ENCODE measurements at places on chromosomes 6 and 20. TPM values are rescaled to one million over a fixed set of nuclear protein-coding genes. Genes with fewer than 3 reads are reported as not detected.

- no peaks in the 10 kb centered on the region for H3K4me1 ChIP-seq
- H3K36me3 ChIP-seq, result no peaks in the 10 kb centered on the region
- no peak overlapping the region for H3K27ac ChIP-seq
- H3K27me3 ChIP-seq, result peaks cover 2% of the 10 kb centered on the region
- no peak overlapping the region for H3K4me3 ChIP-seq
- no peak for ATAC-seq
Observed at GRCh38 chr20:13928901-13929300, 61.5 kb downstream of the SEL1L2 start.

The ADIG gene
- total RNA-seq, result not detected

DNA sequence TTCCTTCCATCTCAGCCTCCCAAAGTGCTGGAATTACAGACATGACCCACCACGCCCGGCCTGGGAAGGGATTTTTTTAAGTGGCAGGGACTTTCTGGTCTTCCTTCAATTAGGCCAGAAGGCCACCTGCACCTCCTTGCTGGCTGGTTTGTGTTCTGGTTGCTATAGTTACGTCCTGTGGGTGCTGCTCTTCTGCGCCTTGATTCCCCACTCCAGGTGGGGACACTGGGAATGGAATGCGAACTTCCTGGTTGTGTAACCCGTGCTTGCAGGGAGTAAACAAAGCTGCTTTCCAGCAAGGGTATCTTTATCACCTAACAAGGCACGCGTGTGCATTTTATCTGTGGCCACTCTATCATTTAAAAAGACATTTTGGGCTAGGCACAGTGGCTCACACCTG lies 117.7 kb downstream of the PLEKHG1 start:
- ATAC-seq, result no peak
- H3K36me3 ChIP-seq, result no peaks in the 10 kb centered on the region
- peaks cover 3% of the 10 kb centered on the region for H3K27me3 ChIP-seq

- H3K4me1 ChIP-seq, result no peaks in the 10 kb centered on the region
- H3K27me3 ChIP-seq, result no peaks in the 10 kb centered on the region
- H3K4me3 ChIP-seq, result no peak overlapping the region
- H3K36me3 ChIP-seq, result no peaks in the 10 kb centered on the region
Observed at GRCh38 chr6:158220786-158221442, 52.8 kb downstream of the GTF2H5 start.

The EMILIN3 gene
- total RNA-seq, result not detected

DNA sequence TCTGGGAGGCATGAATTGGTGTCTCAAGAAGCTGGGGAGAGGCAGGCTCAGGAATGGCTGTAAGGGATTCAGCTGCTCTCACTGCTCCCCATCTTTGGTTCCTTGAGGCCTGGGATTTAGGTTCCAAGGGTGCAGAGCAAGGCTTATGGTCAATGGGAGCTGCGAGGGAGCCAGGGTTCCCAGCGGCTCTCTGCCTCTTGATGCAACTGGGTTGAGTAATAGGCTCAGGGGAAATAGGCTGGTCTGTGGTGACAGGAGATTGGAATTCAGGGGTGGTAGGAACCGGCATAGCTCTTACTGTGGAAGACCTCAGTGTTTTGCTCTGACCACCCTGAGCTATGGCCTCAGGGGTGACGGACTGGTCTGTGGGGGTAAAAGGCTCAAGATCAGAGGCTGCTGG lies 13.0 kb upstream of the NRM start:
- no peak for ATAC-seq
- no peaks in the 10 kb centered on the region for H3K27me3 ChIP-seq
- peaks cover 7% of the 10 kb centered on the region for H3K4me1 ChIP-seq
- peaks cover 95% of the 10 kb centered on the region for H3K36me3 ChIP-seq
- no peak overlapping the region for H3K4me3 ChIP-seq

- H3K27ac ChIP-seq, result no peak overlapping the region
- peaks cover 10% of the 10 kb centered on the region for H3K36me3 ChIP-seq
- no peak overlapping the region for H3K4me3 ChIP-seq
Observed at GRCh38 chr6:150600010-150600300, 270 bp downstream of the PLEKHG1 start.

GRCh38 chr6:154301839-154302752 lies 54.5 kb downstream of the IPCEF1 start:
- no peak overlapping the region for H3K4me3 ChIP-seq
- H3K27ac ChIP-seq, result no peak overlapping the region
- no peaks in the 10 kb centered on the region for H3K36me3 ChIP-seq
- peaks cover 4% of the 10 kb centered on the region for H3K4me1 ChIP-seq
- ATAC-seq, result peak; percentile 92

DNA sequence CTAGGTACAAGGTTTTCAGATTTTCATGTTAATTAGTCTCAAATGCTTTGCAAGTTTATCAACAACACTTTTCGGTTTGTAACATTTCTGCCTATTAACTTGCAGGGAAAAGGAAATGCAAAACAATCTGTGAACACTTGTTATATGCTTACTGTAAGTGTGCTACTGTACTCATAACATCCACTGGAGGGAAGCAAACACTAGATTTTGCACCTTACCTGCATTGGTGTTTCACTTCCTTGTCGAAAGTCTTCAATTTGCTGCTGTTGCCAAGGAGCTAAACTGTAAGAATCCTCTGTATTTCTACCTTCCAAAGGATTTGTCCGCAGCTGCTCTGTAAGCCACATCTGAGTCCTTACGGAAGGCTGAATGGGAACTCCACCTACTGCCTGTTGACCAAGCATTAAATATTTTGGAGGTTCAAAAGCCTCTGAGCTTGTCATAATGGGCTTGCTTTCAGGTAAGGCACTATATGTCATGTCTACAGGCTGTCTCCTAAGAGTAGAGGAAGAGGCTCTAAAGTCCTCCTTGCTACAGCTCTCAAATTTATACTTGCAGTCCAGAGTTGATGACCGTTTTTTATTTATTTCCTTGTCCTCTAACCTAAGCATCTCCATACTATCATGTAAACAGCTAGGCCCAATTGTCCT lies 17.3 kb downstream of the PLN start:
- peaks cover 21% of the 10 kb centered on the region for H3K4me1 ChIP-seq
- H3K27me3 ChIP-seq, result no peaks in the 10 kb centered on the region
- H3K27ac ChIP-seq, result peak overlapping the region; percentile 37
- peak; percentile 75 for ATAC-seq
- H3K36me3 ChIP-seq, result peaks cover 25% of the 10 kb centered on the region

GRCh38 chr6:53734473-53735299 lies 60.1 kb upstream of the LRRC1 start:
- H3K4me1 ChIP-seq, result peaks cover 13% of the 10 kb centered on the region
- no peak overlapping the region for H3K27ac ChIP-seq
- ATAC-seq, result peak; percentile 76
- no peaks in the 10 kb centered on the region for H3K27me3 ChIP-seq
- H3K4me3 ChIP-seq, result peak overlapping the region; percentile 22

- no peaks in the 10 kb centered on the region for H3K36me3 ChIP-seq
- H3K4me1 ChIP-seq, result peaks cover 4% of the 10 kb centered on the region
- H3K27ac ChIP-seq, result no peak overlapping the region
- no peak for ATAC-seq
- H3K27me3 ChIP-seq, result peaks cover 2% of the 10 kb centered on the region
Observed at GRCh38 chr6:16776394-16777017, 15.2 kb upstream of the ATXN1 start.

The PRL gene
- total RNA-seq, result not detected

- H3K27ac ChIP-seq, result no peak overlapping the region
- H3K4me3 ChIP-seq, result no peak overlapping the region
- ATAC-seq, result no peak
- H3K36me3 ChIP-seq, result no peaks in the 10 kb centered on the region
Observed at GRCh38 chr6:142408409-142408808, 106.6 kb downstream of the ADGRG6 start.

DNA sequence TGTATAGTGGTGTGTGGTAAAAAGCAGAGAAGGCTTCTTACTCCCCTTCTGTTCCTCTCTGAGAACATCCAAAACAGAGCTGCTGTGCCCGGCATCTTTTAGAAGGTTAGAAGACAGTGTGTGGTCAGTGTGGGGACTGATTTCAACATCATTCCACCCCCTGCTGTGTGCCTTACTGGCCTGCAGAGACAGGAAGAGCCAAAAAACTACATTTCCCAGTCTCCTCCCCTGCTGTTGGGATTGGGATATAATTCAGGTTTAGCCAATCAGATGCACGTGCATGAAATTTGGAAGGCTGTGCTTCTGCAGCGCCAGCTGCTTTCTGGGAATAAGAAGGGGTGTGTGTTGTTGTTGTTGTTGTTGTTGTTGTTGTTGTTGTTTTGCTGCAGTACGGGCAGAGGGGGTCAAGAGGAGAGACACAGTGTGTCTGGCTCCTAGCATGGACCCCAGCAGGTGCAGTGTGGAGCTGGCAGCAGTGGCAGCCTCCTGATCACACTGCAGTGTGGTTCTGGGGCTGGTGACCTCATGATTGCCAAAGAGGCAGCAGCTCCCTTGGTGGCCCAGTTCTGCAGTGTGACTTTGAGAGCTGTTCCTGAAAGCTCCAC lies 74.7 kb downstream of the MRPL14 start:
- H3K4me1 ChIP-seq, result peaks cover 4% of the 10 kb centered on the region
- peaks cover 4% of the 10 kb centered on the region for H3K27me3 ChIP-seq
- no peak overlapping the region for H3K27ac ChIP-seq

- no peaks in the 10 kb centered on the region for H3K4me1 ChIP-seq
- ATAC-seq, result no peak
- H3K4me3 ChIP-seq, result no peak overlapping the region
Observed at GRCh38 chr6:39754514-39755115, 29.4 kb upstream of the KIF6 start.

DNA sequence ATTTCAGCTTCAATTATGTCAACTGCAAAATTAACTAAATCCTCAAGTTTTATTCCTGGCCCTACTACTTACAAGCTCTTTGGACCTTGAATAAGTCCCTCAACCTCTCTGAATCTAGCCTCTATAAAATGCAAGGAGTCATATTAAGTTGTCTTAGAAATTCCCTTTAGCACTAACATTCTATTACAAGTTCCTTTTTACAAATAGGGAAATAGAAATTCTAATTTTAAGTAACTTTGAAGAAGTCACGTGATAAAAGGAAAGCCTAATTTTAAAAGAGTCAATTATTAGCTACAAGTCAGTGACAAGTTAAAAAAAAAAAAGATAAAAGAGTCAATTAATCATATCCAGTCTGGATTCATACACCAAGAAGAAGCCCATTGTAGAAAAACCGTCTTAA lies 24.6 kb upstream of the GTF3C6 start:
- H3K36me3 ChIP-seq, result no peaks in the 10 kb centered on the region
- H3K27ac ChIP-seq, result no peak overlapping the region
- no peaks in the 10 kb centered on the region for H3K4me1 ChIP-seq
- no peaks in the 10 kb centered on the region for H3K27me3 ChIP-seq
- no peak overlapping the region for H3K4me3 ChIP-seq

DNA sequence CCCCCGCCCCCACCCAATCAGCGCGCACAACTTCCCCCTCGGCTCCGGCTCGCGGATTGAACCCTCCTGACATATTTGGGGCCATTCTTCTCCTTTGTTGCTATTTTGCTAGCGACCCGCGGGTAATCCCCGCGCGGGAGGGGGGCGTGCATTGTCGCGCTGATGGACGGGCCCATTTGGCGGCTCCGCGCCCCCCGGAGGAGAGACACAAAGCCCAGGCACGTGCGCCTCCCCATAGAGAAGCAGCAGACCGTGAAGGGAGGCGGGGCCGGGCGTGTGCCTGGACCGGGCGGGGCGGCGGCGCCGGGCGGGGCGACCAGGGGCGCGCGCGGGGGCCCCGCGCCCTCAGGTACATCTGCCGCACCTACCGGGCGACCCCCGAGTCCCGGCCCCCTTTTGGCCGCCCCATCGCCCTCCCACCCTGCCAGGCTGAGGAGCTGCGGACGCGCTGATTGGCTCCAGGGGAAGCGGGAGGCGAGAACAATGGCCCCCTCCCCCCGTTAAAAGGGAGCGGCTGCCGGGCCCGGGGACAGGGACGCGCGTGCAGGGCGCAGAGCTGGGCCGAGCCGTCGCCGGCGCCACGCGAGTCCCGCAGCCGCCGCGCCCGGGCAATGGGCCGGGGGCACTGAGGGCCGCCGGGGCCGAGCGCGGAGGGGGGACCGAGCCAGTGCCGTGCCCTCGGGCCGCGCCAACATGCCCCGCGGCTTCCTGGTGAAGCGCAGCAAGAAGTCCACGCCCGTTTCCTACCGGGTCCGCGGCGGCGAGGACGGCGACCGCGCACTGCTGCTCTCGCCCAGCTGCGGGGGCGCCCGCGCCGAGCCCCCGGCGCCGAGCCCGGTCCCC lies at the start of gene INSM1:
INSM1 (plus strand) TSS at position 530 of the 843 bp plus-strand sequence; CDS start at position 694, 164 bp downstream.
- H3K4me3 ChIP-seq, result peak within 1 kb of the TSS; percentile 71
- H3K4me1 ChIP-seq, result peaks cover 4% of the 10 kb centered on the region
- peaks cover 56% of the 10 kb centered on the region for H3K27me3 ChIP-seq
- peak; percentile 15 for ATAC-seq
- peaks cover 13% of the 10 kb centered on the region for H3K36me3 ChIP-seq

- no peak overlapping the region for H3K4me3 ChIP-seq
- no peaks in the 10 kb centered on the region for H3K27me3 ChIP-seq
- peak; percentile 74 for ATAC-seq
- peaks cover 5% of the 10 kb centered on the region for H3K4me1 ChIP-seq
Observed at GRCh38 chr6:45965007-45965406, 50.7 kb downstream of the CLIC5 start.

GRCh38 chr6:11097476-11097875 lies 3.8 kb downstream of the SMIM13 start:
- H3K27me3 ChIP-seq, result no peaks in the 10 kb centered on the region
- H3K36me3 ChIP-seq, result peaks cover 27% of the 10 kb centered on the region
- H3K4me3 ChIP-seq, result no peak overlapping the region
- no peak overlapping the region for H3K27ac ChIP-seq

- H3K27me3 ChIP-seq, result no peaks in the 10 kb centered on the region
- peaks cover 30% of the 10 kb centered on the region for H3K4me1 ChIP-seq
- ATAC-seq, result no peak
Observed at GRCh38 chr6:15366003-15366535, 120.2 kb downstream of the JARID2 start.

DNA sequence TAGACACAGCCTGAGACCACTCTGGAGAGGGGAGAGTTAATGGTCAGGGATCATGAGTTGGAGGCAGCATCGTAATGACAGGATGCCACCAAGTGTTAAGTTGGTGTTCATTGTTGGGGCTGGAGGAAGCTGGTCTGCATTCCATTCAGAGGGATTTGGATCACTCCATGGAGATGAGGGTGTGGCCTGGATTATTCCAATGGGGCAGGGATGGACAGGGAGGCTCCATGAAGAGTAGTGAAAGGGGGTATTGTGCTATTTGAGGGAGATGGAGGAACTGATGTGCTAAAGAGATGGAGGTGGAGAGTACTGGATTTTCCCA lies 1.1 kb downstream of the SAPCD1 start:
- H3K27me3 ChIP-seq, result no peaks in the 10 kb centered on the region
- H3K36me3 ChIP-seq, result peaks cover 41% of the 10 kb centered on the region
- H3K4me3 ChIP-seq, result no peak overlapping the region
- H3K4me1 ChIP-seq, result peaks cover 6% of the 10 kb centered on the region
- peak overlapping the region; percentile 9 for H3K27ac ChIP-seq

DNA sequence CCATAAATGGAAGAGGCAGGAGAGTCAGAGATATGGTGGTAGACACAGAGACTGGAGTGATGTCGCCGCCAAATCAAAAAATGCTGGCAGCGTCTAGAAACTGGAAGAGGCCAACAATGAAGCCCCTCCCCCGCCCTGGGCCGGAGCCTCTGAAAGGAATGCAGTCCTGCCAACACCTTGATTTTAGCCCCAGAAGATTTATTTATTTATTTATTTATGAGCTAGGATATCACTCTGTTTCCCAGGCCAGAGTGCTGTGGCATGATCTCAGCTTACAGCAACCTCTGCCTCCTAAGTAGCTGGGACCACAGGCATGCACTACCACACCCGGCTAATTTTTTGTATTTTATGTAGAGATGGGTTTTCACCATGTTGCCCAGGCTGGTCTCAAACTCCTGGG lies 82.6 kb upstream of the CCDC167 start:
- H3K27ac ChIP-seq, result no peak overlapping the region
- no peaks in the 10 kb centered on the region for H3K36me3 ChIP-seq
- H3K4me3 ChIP-seq, result no peak overlapping the region
- no peaks in the 10 kb centered on the region for H3K4me1 ChIP-seq

The BAG2 gene
- 9.5 TPM for total RNA-seq

GRCh38 chr6:89079511-89080234 lies 878 bp upstream of the PNRC1 start:
- H3K36me3 ChIP-seq, result peaks cover 41% of the 10 kb centered on the region
- H3K27me3 ChIP-seq, result no peaks in the 10 kb centered on the region
- peak overlapping the region; percentile 100 for H3K4me3 ChIP-seq
- ATAC-seq, result peak; percentile 20
- H3K27ac ChIP-seq, result peak overlapping the region; percentile 86
- peaks cover 12% of the 10 kb centered on the region for H3K4me1 ChIP-seq
